ENCODE measurements at places on chromosomes 11 and 22.

DNA sequence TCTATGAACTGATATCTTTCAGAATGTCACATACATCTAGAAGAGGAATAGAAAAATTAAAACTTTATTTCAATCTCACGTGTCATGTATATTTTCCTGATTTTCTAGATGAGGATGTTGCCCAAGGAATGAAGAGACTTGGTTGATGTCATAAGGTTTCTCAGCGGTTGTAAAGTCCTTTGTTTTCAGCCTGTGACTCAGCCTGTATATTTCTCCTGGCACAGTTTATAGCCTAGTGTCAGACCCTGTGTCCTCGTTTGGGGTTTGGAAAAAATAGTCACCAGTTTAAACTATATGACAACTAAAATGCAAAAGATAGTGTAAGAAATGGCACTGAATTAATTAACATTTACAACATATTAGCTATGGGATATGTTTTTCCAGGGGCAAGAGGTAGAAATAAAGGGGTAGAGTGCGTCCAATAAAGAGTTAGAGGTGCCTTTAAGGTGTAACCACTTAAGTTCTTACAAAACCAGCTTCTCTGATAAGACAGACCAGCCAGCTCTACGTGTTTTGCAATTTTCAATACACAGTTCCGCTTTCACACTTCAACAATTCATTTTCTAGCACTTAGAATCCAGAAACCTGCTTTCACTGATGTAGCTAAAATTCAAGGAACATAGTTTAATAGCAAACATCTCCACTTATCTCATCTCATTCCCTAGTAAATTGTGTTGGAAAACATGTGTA lies 1432.6 kb upstream of the TENM4 start:
- no peak for DNase-seq

DNA sequence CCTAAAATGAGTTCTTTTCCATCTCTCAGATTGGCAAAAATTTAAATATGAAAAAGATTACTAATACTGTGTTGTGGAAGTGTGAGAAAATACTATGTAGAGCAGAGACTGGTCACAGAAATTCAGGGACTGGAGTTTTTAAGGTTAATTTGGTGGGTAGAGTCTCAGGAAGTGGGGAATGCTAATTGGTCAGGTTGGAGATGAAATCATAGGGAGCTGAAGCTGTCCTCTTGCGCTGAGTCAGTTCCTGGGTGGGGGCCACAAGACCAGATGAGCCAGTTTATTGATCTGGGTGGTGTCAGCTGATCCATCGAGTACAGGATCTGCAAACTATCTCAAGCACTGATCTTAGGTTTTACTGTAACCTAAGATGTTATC lies 29.4 kb upstream of the TMEM86A start:
- DNase-seq = no peak

DNA sequence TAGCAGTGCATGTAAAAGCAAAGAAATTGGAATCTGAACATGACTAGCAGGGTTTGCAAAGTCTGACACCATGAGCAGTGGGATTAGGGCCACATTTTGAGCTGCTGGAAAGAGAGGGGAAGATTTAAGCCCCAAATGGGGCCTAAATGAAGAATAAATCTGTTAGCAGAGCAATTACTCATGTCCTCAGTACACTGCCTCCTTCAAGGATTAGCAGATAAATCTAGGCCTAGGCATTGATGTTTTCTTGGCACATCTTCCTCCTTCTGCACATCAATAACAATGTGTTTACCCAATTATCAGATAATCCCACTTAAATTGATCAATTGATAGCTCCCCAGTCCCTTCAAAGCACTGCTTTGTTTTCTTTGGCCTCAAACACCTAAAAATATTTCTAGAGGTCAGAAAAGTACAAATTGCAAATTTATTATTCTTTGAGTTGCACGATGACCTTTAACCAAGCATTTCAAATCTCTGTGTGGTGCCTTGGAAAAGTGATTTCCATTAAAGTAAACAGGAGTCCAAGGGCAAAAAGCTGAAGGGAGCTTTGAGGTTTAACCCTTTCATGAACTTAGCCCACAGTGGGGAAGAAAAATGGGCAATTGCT lies 514.7 kb upstream of the CHORDC1 start:
- DNase-seq = peak; percentile 2

GRCh38 chr11:298406-299065 lies 790 bp downstream of the IFITM5 start:
- no peak for DNase-seq

DNA sequence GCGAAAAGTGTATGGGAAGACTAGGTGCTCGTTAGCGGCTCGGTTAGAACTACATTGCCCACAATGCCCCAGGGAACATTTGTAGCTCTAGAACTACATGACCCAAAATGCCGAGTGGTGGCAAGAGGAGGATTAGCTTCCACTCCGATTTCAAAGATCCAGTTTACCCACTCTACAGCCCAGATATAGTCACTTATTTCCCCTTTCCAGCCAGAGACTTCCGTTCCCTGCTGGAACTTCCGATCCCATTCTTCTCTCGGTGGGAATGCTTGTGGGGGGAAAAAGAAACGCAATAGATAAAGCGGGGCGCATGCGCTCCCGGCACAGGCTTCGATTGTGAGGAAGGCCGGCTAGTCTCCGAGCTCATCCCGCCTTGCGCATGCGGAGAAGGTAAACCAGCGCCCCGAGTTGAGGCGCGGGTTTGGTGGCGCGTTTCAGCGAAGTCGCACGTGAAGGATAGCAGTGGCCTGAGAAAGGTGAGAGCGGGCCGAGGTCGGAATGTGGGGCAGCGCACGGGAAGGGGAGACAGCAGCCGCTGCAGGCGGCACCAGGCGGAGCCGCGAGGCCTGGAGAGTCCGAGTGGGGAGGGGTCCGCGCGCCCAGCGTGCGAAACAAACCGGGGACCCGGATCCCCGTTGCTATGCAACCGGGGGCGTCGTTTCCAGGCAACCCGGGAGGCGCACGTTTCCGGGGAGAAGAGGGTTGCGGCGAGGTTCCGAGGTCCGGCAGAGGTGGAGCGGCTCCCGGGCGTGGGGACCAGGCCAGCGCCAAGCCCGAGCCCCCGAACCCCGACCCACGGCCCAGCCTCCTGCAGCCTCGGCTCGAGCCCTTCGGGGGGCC lies at the start of gene TMEM109:
TSS of gene TMEM109 (plus strand) at position 366 of the 840 bp plus-strand sequence. CDS start 5,536 bp downstream, outside the sequence.
- peak; percentile 86 for DNase-seq

GRCh38 chr11:61049063-61049377 lies 53.3 kb upstream of the CD5 start:
- DNase-seq = no peak

DNA sequence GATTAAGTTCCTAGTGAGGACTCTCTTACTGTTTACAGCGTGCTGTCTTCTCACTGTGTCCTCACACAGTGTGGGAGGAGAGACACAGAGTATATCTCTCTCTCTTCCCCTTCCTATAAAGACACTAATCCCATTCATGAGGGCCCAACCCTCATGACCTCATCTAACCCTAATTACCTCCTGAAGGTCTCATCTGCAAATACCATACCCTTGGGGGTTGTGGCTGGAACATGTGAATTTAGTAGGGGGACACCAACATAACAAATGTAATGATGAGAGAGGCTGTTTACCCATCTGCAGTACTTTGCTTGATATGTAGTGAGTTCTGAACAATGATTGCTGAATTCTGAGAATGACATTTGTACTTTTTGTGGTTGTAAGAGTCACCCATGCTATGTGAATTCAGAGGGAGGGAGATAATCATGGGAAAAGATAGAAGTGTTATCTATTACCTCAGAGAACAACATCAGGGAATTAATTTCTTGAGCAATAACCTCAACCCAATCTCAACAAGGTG lies 4.9 kb upstream of the OR52W1 start:
- DNase-seq = no peak

DNA sequence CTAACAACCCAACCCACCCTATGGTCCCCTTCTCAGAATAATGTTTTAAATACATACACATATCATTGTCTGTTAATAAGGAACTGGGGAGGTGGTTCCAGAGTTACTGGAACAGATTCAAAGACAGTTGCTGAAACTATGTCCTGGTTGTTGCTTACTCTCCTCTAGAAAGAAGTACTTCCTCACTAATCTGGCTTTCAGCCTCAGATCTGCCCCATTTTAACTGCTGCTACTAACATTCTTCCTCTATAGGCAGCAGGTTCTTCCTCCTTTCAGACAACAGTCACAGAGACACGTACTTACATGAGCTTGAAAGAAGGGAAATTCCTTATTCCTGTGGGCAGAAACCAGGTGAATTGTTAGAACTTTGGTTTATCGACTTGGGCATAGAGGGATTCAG lies 8.1 kb upstream of the NEU3 start:
- no peak for DNase-seq

GRCh38 chr11:34564807-34565241 lies 51.2 kb upstream of the ELF5 start:
- DNase-seq = no peak

DNA sequence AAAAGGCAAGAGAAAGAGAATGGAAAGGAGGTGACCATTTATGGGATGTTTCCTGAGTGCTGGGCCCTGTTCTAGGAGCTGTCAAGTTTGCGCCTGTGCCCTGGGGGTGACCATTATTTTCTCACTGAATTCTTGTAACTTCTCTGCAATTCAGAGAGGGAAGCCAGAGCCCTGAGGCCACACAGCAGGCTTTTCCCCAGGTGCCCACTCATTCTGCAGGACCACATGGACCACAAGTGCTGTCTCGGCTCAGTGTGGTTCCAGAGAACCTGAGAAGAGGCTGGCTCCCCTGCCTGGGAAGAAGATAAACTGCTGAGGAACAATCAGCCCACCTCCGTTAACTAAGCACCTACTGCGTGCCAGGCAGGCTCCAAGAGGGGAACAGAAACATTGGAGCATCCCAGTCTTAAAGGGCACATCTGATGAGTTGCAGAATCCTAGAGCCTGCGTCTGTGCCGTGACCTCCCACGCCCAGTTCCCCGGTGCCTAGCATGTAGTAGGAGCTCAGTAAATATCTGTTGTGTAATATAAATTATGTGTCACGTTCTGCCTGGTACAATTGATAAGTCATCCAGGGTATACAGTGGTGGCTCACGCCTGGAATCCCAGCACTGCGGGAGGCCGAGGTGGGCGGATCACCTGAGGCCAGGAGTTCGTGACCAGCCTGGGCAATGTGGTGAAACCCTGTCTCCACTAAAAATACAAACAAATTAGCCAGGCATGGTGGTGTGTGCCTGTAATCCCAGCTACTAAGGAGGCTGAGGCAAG lies 31.6 kb upstream of the CRYBB3 start:
- DNase-seq = no peak

DNA sequence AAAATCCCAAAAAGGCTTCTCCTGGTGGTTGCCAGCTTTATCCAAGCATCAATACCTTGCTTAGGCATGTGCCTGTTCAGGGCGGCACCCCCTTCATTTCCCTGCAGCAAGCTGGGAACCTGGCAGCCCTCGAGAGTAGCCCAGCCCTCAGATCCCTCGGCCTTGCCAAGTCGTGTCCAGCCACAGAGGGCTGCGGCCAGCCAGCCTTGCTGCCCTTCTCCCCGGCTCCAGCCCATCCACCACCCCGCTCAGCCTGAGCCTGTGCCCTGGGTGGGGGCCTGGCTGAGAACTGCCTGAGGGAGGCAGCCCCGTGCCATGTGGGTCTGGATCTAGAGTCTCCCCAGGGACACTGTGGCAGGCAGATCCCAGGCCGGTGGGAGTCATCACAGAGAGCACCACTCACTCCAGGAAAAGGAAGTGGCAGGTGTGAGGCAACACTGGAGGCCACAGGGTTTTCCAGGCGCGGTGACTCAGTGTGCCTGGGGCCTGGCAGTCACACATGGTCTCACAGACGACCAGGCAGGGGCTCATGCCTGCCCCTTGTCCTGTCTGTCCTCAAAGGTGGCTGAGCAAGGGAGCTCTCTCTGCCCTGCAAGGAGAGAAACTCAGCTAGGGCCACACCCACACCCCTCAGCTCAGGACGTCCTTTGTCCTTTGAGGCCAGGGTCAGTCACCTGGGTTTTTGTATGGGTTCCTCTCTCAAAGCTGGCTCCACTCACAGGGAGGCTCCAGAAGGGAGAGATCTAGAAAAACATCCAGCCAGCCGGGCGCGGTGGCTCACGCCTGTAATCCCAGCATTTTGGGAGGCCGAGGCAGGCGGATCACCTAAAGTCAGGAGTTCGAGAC lies 12.2 kb upstream of the CDC42BPG start:
- DNase-seq = peak; percentile 59

DNA sequence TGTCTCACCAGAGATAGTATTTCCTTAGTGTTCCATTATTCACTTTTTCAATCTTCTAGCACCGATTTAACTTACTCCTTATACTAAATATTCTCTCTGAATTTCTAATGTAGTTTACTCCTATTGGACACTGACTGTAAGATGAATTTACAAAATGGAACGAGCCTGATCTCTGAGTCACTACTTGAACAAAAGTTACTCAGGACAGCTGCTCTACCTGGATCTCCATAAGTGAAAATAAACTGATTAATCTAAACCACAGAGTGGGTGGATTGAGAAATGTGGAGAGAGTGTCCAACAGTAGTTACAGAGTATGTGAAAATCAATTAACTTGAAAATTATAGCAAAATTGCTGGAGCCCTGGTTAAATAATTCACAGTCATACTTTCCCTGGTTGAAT lies 141.7 kb upstream of the CHORDC1 start:
- DNase-seq = no peak

- no peak for DNase-seq
These were observed 43.8 kb upstream of the NECTIN1 start for GRCh38 chr11:119772641-119773415.

- no peak for DNase-seq
These were observed 63.7 kb downstream of the MAML2 start for GRCh38 chr11:96279018-96279895.

DNA sequence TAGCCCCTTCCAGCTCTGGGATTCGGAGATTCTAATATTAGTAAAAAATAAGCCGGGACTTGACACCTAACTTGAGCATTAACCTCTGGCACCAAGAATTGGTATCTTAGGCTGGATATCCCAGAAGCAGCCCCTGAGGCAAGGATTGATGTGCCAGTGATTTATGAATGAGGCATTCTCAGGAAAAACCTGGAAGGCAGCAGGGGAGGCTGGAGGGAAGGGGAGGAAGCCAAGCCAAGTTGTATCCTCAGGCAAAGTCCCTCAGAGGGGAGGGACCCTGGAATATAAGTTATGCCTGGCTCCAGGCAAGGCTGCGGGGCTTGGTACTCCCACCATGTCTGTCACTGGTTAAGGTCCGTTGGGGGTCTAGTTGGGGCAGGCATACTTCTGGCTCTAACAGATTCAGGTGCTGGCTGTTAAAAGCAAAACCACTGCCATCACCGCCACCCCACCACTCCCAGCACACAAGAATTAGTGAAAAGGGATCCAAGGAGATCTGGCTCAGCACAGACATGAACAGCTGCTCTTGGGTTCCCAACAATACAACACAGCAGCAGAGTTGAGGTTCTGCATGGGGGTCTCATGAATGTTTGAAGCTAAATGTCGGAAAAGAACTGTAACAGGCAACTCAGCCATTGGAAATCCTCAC lies 29.8 kb downstream of the LMO2 start:
- DNase-seq = no peak

Data from kidney glomerular epithelial cell (primary cell).